ENCODE measurements at places on chromosomes 5 and 9.

- no peak for DNase-seq
Observed at GRCh38 chr9:121073038-121073437, 1.7 kb upstream of the CNTRL start.

DNA sequence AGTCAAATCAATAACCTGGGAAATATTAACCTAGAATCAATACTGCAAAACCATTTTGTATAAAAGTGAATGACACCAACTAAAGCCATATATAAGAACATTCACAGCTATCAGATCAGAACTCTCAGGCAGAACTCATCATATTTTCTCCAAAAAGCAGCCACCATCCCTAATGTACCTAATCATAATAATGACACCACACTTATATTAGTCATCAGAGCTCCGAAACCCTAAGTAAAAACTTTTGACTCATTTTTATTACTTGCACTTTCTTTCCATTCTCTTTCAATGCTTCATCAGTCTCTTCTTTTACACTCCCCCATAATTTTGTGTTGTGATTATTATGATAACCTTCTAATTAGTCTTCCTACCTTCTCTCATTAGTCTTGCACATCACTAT, 45.3 kb downstream of the INSL6 start:
- DNase-seq = no peak

- no peak for DNase-seq
Observed at GRCh38 chr9:5869315-5870019, 21.2 kb upstream of the MLANA start.

DNA sequence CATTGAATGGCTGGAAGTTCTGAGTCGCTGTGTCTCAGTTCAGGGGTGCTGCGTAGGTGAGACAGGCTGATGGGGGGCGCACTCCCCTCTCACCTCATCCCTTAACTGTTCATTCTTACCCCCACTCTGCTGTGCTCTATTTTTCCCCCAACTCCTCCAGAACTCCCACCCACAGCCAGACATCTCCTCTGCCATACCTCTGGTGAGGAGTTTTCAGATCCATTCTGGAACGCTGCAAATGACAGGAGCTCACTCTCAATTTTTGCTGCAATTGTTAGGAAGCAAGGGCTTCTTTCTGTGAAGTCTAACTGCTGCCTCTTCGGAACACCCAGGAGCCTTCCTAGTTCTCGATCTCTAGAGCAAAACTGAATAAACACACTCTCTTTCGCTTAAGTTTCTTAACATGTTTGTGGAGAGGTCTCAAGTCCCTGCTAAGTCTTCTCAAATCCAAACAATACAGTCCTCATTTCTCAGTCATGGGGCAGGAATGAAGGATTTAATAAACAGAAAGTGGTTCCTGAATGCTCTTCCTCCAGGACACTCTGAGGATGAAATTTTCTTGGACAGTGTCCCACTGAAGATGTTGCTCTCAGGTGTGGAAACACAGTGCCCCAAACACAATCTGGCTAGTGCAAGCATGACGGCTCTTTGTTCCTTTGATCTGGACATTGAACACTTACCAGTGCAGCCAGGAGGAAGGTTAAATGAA, 387.7 kb downstream of the KDM4C start:
- DNase-seq = no peak

DNA sequence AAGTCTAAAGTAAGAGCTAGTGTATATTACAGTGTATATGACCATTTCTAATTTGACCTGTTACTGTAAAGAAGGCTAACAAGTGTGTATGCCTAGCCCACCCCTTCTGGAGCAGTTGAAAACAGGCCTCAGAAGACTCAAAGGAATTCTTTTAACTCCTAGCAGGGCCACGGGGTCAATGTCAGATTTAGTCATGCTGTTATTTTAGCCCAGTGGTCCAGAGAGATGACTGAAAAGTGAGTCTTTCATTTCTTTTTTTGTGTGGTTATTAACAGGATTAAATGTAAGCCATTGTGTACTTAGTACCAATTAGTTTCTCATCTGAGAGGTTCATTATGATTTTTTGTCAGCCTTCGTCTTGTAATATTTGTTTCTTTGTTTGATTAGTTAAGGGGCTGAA, 24.4 kb downstream of the ZCCHC7 start:
- DNase-seq = no peak

DNA sequence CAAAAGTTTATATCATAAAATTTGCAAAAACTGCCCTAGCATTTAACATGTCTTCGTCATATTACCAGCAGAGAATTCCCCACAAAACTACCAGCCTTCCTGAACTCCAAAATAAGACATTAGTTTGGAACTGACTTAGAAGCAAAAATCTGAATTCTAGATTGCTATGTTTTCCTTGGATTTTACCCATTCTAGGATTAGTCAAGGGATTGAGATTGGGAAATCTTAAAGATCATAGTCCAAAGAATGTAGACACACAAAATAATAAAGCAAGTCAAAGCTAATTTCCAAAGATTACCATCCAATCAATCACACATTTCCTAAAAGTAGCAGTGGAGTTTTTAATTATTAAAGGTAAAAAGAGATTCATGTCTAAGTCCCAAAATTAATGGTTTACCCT, 138.2 kb downstream of the NFIB start:
- no peak for DNase-seq

- DNase-seq = no peak
Observed at GRCh38 chr5:148785223-148785622, 41.2 kb upstream of the ADRB2 start.

DNA sequence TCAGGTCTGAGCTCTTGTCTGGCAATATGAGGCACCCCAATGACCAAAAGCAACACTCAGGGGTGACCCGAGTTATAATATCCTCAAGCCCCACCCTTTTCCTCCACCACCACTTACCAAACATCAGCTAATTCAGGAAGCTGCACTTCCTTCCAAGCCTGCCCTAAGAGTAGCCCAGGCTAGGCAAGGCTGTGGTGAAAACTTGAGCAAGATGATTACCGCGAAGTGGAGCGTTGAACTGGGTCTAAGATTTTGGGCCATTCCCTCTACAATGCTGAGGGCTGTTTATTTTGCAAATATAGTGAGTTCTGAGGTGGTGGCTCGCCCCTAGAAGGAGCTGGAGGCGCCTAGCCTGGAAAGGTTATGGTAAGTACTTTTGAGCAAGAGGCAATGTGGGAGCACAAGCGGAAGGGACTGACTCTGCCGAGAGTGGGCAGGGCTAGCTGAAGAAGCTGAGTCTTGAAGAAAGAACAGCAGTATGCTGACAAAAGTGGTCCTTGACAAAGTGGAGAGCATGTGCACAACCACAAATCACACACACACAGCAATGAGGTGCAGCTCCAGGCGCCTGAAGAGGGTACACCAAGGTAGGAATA, at the start of gene HK3:
Gene HK3 (minus strand): TSS at position 51 of the 596 bp plus-strand sequence. CDS start 3,187 bp downstream, outside the sequence.
- no peak for DNase-seq

DNA sequence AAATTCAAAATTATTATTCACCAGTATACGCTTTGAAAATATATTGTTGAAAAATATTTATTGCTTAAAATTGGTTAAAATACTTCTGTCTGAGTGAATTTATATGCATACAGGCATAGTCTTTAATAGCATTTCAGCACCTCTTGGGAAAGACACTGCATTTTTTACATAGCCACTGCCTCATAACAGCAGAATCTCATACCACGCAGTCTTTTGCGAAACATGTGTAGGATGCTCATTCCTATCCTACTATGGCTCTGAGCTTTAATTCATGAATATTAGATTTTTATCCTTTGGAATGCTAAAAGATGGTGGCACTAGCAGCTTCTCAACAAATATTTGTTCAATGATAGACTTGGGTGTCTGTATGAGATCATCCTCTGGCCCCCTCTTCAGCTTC, 94.0 kb upstream of the SH3GL2 start:
- DNase-seq = no peak

GRCh38 chr5:98301547-98301946, 471.9 kb upstream of the RGMB start:
- no peak for DNase-seq

DNA sequence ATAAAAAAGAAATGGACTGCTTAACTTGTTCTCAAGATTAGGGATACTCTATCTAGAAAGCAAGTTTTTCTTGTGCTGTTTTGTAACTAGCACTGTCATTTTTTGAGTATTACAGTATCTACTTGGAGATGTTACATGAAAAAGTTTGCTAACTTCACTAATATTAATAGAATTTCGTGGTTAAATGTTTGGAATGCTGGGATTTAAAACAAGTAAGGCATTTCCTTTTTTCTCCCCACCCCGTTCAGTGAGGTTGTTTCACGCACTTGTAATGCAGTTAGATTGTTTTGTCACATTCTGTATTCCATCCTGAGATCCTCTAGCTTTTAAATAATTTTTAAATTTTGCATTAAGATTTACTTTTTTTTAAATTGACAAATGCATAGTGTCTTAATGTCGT, 20.0 kb upstream of the TEK start:
- no peak for DNase-seq

GRCh38 chr5:152595405-152595804, 190.3 kb upstream of the NMUR2 start:
- DNase-seq = no peak

- DNase-seq = no peak
Observed at GRCh38 chr9:95096381-95096780, 221.1 kb downstream of the FANCC start.

DNA sequence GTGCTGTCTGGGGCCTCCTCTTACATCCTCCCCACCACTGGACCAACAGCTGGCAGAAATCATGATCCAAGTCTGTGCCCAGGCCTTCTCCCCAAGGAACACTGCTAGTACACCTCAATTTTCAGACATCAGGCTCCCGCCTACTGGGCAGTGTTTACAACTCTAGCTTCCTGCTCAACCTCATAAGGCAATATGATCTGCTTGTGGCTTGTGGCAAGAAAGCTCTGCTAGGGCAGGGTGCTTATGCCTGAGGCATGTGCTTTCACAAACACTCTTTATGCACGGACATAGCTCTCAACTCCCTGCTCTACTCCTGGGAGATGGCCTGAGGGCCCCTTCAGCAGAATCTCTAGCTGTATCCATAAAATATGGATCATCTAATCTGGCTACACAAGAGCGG, 32.5 kb downstream of the SH3TC2 start:
- DNase-seq = no peak

GRCh38 chr5:157955541-157956172, 96.7 kb upstream of the CLINT1 start:
- DNase-seq = no peak

- no peak for DNase-seq
Observed at GRCh38 chr5:121055586-121055985, 591.5 kb downstream of the PRR16 start.

DNA sequence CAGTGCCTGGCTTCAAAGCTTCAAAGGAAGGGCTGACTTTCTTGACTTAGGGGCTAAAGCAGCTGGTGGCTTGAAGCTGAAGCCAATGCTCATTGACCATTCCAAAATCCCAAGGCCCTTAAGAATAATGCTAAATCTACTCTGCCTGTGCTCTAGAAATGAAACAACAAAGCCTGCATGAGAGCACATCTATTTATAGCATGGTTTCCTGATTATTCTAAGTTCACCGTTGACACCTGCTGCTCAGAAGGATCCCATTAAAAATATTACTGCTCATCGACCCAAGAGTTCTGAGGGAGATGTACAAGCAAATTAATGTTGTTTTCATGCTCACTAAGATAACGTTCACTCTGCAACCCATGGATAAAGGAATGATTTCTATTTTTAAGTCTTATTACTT, 6.7 kb downstream of the TMEM174 start:
- DNase-seq = no peak

DNA sequence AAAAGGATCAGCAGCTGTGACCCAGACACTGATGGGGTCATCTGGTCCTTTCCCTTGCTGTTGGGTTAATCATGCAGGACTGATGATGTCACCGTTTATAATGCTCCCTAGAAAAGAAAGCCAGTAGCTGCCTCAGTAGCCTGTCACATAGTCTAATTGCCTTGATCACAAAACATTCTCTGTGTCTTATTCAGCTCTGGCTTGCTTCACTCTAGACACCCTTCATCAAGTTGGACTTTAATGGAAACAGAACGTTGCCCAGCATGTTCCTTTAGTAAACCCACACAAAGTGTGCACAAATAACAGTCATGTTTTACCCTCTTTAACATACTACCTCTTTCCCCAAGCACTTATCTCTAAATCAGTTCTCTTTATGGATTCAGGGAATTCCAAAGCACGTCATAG, 170.8 kb downstream of the SGCD start:
- no peak for DNase-seq

DNA sequence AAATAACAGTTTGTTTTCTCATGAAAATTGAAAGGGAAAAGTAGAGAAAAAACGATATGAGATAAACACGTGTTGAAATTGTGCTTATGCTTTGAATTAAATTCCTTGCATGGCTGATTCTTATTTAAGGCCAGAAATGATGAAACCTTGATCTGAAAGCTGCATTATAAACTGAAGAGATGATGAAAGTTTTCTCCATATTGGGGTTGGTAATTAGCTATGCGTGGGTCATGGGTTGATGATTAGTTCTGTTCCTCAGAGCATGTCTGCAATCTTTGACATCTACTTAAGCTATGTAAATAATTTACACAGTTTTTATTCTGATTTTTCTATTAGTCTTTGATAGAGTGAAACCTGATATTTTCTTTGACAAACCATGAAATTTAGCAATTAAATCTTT, 264.1 kb downstream of the CD180 start:
- no peak for DNase-seq

- DNase-seq = no peak
Observed at GRCh38 chr5:22557251-22557650, 295.9 kb downstream of the CDH12 start.

DNA sequence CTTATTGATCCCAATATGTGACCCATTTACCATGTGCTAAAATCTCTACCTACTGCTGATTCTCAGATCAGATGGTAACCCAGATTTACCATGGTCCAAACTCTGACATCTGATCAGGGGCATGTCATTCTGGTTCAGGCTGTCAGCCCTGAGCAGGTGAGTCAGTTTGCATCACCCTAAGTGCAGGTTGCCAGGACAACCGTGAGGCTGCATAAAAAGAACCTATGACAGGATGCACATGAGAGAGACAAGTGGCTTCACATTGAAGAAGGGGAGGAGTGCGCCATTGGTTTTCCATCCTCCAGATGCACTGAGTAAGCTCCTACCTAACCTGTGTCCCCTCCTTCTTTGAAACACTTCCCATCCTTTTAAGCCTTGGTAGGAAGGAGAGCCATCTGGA, 801 bp upstream of the PRSS3 start:
- DNase-seq = no peak
